ENCODE measurements at places on chromosomes 12 and 14.
A peak's percentile ranks its signal among the peaks of the same experiment; 100 is the strongest.

GRCh38 chr12:51009056-51009440 lies 17.1 kb downstream of the SLC11A2 start:
- DNase-seq, result peak; percentile 19

- DNase-seq, result no peak
Measured at GRCh38 chr12:115657081-115658013, 620.1 kb downstream of the MED13L start.

GRCh38 chr12:120674097-120674636 lies 12.8 kb upstream of the MLEC start:
- no peak for DNase-seq

DNA sequence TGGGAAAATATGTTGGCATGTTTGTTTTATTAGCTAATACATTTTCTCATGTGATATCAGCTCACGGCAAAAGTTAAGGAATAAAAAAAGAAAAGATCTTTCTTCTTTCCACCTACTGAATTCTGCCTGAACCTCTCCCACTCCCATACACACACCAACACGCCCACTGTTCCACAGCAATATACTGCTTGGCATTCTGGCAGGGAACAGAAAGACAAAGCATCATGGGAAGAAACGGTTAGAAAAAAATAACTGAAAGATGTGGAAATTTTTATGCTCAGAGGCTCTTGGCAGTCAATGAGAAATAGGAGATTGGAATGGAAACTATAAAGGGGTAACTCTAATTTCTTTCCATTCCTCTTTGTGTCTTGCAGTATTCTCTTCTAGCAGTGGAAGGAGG lies 268.5 kb downstream of the FOXG1 start:
- DNase-seq, result no peak

DNA sequence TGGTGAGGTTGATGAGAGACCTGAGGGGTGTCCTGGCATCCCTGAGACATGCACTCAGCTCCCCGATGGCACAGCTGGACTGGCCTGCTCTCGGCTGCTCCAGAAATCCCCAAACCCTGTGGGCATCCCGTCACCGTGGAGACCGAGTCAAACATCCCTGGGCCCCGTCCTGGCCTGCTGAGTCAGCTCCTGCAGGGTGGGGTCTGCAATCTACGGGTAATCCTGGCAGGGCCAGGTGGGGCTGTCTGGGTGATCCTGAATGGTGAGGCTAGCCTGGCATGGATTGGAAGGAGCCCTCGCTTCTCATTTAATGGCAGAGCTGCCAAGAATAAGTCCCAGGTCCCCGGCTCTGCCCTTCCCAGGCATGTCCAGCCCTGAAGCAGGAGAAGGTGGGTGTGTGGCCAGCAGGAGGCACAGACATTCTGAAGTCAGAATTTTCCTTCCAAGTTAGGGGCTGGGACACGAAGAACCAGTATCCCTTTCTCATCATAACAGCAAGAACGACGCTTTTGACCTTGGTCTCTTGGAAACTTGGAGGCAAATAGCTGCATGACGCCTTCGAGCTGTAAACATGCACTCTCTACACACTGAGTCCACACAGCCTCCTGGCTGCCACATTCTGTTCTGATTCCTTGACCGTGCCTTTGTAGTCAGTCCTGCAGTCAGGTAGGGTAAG lies 17.7 kb upstream of the SERPINA4 start:
- DNase-seq, result no peak

DNA sequence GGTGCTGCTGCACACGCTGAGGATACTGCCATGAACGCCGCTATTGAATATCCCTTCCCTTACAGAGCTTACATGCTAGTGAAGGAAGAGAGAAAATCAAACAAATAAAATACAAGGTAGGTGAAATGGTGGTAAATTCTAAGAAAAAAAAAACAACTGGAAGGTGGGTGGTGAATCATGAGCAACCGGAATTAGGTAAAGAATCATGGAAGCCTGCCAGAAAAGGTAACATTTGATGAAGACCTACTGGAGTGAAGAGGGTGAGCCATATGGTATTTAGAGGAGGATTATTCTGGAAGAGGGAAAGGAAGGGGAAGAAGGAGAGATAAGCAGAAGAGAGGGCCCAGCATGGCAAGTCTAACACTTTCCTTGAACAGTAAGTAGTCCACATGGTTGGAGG lies 76.1 kb downstream of the LRIG3 start:
- DNase-seq, result no peak

- DNase-seq, result no peak
Measured at GRCh38 chr14:37585971-37586796, 8.9 kb downstream of the FOXA1 start.

DNA sequence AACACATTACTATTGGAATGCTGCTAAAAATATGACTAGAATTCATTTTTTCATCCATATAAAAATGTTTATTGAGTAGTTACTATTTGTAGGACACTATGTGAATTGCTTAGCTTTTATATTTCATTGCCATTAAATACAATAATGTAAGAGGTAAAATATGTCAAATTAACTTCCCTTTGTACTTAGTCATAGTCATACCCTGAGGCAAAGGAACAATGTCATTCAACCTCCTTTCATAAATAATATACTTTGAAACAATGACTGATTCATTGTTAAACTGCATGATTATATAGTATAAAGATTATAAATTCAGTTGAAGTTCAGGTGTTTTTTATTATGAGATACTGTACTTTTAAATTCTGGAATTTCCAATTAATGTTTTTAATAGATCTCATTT lies 105.2 kb downstream of the GARIN6 start:
- DNase-seq, result no peak

- no peak for DNase-seq
Measured at GRCh38 chr14:101177301-101177971, 273.9 kb upstream of the RTL1 start.

Measured in effector memory CD4-positive, alpha-beta T cell (primary cell).